Suppressor macrophage (primary cell): ENCODE measurements at places on chromosomes 3 and 15.

DNA sequence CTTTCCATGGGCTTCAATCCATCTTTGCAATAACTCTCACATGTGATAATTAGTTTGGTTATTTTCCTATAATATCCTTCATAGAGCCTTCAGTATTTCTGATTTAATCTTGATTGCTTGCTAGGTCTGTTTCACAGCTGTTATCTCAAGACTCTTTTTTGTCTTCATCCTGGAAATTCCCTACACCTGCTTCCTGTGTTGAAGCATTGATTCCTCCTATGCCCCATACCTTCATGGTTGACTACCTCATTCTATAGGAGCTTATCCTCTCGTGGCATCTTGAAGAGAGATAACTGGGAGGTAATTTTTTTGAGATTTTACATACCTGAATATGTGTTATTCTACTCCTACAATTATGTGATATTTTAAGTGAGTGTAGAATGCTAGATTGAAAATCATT is 26.7 kb downstream of the PIK3CA start:
- DNase-seq: no peak

DNA sequence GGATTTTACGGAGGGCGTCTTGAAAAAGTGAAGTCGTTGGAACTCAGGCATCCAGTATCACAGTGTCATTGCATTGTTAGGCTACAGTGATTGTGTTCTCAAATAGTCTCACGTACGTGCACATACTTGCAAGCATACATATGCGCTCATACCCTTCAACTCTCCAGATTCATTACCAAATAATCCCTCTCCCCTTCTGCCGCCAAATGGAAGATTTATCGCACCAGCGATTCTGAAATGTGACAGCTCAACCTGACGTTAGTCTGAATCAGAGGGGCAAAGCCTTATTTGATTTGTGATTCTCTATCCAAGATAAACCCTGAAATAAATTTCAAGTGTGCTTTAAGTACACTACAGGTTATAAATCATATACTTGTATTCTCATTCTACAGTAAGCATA is 119.4 kb downstream of the GADL1 start:
- no peak for DNase-seq

GRCh38 chr15:52360229-52361203 is 64.9 kb upstream of the MYO5C start:
- DNase-seq: no peak

GRCh38 chr3:62098646-62099365 is 274.5 kb downstream of the FEZF2 start:
- no peak for DNase-seq

DNA sequence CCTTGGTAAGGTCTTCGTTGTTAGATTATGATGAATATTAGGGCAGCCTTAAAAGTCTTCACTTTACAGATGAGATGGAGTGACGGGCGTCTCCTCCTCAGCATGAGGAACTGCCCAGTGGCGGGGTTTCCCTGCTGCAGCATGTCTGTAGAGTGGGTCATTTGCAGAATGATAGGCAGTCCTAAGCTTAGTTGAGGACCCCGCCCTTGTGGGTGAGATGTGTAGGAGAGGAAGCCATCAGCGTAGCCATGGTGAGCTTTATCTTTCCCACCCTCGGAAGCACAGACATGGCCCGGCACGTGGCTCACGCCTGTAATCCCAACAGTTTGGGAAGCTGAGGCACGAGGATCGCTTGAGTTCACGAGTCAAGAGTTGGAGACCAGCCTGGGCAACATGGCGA is 877 bp downstream of the NIT2 start:
- peak; percentile 59 for DNase-seq

DNA sequence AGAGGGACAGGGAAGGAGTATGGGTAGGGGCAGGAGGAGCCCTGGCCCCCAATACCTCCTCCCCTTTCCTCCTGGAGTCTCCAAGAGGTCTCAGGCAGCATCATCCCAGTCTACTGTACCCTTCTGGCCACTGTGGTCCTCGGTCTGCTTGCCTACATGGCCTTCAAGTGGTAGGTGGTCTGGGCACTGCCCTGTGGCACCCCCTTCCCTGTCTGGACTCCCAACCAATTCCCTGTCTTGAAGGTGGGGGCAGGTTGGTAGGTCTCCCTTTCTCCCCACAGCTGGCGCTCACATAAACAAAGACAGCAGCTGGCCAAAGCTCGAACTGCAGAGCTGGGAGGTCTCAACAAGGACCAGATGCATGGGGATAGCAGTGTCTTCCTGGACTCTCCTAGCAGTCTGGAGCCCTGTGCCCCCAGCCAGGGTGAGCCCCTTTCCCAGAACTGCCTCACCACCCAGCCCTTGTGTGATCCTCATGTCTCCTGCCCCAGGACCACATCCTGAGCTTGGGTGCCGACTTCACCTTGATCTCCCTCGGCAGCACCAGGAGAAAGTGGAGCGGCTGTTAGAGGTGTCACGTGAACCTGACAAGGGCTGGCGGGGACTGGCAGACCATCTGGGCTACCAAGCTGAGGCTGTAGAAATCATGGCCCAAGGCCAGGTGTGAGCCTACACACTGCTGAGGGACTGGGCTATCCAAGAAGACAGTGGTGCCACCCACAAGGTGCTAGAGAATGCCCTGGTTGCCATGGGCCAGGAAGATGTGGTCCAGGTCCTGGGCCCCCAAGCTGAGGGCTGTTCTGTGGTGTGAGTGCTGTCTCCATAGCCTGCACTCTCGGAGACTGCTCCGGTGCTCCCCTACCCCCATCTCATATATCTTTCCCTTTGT is 33.1 kb downstream of the NBEAL2 start:
- DNase-seq: no peak

- DNase-seq: no peak
Measured at GRCh38 chr3:71117572-71118247, 465.8 kb downstream of the FOXP1 start.

DNA sequence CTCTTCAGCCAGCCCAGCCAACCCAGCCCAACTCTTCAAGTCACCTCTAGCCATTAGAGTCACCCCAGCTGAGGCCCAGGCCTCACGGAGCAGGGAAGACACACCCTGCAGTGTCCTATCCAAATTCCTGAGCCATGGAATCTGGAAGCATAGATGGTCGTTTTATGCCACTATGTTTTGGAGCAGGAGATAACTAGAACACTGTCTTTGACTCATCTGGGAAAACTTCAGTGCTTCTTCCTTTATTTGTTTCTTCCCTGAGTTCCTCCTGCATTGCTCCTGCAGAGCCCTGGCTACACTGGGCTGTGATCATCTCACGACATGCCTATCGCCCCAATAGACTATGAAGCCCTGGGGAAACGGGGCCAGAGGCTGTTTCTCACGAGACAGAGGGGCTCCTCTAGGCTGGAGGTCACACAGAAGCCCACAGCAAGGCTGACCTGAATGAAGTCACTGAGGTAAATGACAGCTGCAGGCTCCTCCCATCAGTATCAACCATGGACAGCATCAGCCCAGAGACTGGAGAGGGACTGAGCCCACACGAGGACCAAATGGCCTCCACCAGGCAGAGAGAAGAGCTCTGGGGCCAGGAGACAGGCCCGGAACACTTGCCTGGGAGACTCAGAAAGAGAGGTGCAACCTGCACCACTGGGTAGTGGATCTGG is 22.7 kb downstream of the CRABP1 start:
- DNase-seq: no peak

GRCh38 chr3:64438812-64439211 is 213.5 kb upstream of the PRICKLE2 start:
- DNase-seq: no peak

- DNase-seq: no peak
Measured at GRCh38 chr3:126415661-126416591, 21.2 kb downstream of the CFAP100 start.

DNA sequence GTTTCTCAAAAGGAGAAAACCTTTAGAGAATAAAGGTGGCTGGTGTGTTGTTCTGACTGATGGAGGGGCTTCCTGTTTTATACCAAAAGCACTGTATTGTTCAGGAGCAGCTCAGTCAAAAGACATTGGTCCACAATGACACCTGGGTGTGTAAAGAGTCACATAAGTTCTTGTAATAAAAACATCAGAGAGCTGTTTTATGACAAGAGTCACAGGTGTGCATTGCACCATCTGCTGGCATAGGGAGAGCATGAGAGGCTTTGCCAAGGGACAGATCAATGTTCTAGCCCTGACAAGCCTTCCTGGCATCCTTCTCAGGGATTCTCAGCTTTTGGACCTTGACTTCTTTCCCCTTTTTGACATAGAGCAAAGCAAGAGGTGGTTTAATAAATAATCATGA is 20.4 kb downstream of the ARPP21 start:
- DNase-seq: no peak

DNA sequence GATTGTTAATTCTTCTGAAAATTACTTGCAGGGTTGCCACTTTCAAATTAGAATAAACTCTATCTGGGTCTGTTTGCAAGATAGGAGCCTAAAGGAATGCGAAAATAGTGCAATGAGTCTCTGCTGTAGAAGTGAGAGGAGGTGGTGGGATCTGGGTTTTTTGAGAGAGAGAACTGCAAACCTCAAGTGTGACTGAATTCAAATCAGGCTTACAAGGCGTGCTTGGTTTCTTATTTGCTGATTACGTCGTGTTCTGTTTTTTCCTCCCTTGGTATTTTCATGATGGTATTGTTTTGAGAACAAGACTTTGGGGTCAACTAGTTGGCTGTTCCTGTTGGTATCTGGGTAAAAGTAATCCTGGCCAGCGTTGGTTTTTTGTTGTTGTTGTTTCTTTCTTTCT is 490.9 kb upstream of the CFAP20DC start:
- DNase-seq: no peak

DNA sequence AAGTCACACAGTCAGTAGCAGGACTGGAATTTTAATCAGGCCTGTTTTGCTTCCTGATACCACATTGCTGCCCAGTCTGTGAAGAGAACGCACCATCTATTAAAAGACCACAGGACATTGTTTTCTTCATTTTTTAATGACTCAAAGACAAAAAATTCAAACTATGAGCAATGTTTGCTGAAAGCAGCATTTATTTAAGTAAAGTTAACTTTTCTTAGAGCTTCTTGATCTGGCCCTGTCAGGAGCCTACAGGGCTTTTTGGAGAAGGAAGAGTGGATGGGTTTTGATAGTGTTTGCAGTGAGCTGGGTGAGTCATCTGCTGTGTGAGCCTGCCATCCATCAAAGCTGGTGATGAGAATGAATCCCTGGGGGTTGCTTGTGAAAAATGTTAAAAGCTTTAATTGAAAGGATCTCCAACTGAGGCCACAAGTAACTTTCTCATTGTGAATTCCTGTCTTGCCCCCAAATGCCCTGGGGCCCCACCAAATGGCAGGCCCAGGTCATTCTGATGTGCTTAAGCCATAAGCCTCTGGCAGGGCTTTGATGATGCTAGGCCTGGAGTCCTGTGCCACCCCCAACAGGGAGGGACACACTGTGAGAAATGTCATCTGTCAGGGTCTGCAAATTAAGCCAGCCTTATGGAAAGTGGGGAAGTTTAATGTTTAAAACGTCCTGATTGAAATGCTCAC is 136.2 kb upstream of the PFN2 start:
- no peak for DNase-seq

GRCh38 chr15:41911691-41912345 is 18.0 kb upstream of the SPTBN5 start:
- DNase-seq: no peak

- no peak for DNase-seq
Measured at GRCh38 chr15:91409387-91409786, 309.3 kb downstream of the SV2B start.

DNA sequence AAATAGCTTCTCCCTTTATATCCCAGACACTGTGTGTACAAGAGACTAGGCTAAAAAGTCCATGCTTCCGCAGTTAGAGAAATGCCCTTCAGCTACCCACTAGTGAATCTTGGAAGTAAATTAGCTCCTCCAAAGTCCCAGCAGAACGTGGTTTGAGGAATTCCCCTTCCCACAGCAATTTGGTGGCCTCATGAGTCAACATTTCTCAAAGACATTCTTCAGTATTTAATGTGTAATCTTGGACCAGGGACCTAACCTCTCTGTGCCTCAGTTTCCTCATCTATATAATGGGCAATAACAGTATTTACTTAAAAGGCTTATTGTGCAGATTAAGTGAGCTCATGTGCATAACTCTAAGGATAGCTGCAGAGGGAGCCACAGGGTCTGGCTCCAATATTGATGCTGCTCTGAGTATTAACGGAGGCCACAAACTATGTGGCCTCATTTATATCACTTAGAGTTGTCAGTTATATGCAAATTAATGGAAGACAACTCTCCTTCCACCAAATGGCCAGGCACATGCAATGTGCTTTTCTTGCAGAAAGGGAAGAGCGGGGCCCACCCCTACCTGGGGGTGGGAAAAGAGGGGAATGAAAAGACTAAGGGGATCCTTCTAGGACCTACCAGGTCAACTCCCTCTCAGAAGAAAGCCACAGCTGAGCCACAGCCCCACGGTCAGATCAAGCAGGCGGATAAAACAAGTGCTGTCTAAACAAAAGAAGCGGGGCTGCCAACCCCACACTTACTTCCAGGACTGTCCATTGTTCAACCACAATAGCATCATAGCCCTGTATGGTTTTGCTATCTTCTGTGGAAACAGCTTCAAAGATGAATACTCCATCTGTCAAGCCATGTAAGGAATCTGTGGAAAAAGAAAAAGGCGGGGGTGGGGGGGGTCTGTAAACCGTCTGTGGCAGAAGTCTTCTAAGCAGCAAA is 92.4 kb downstream of the OXNAD1 start:
- DNase-seq: no peak

DNA sequence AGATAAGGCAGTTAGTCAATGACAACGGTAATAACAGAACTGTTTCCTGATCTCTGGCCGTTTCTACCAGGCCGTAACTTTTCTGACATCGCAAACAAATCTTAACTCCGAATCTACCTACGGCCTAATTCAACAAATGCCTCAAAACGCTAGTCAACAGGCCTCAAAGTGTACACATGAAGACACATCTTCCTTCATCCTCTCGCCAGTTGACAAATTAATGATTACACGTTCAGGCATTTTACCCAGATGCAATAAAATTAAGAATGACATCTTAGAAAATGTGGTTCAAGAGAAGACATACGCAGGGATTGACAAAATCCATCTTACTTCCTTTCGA is 1.5 kb downstream of the SFMBT1 start:
- no peak for DNase-seq

- peak; percentile 69 for DNase-seq
Measured at GRCh38 chr15:58931987-58932588, 1.4 kb downstream of the SLTM start.

- no peak for DNase-seq
Measured at GRCh38 chr15:45441686-45442085, 63.3 kb upstream of the GATM start.

- no peak for DNase-seq
Measured at GRCh38 chr15:40464595-40465185, 6.1 kb upstream of the CHST14 start.

GRCh38 chr3:4837374-4837930 is 141.8 kb upstream of the BHLHE40 start:
- no peak for DNase-seq

GRCh38 chr3:58164199-58164879 is 46.4 kb downstream of the DNASE1L3 start:
- no peak for DNase-seq

DNA sequence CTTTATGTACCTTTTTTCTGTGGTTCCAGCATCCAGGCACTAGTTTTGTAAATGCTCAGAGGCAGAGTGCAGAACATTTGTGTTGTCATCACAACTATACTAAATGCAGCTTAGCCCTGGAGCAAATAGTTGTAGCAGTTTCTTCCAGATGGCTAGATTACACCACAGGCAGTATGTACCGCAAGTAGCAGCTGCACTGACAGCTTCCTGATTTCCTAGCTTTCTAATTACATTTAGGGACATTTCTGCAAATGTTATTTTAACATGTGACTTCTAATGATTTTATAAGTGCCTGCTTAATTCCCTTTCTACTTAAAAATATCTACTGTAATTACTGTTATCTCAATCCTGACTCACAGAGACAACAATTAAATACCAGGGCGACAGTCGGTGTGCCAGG is 106.5 kb downstream of the NR2E3 start:
- no peak for DNase-seq
